Stimulated activated CD8-positive, alpha-beta memory T cell treated with anti-CD3 and anti-CD28 coated beads, Interleukin-7, amount 100 ng/mL, for 48 hours (primary cell): ENCODE measurements at places on chromosomes 5 and 9.

GRCh38 chr5:167730121-167730520, 561.3 kb upstream of the WWC1 start:
- DNase-seq, result no peak

DNA sequence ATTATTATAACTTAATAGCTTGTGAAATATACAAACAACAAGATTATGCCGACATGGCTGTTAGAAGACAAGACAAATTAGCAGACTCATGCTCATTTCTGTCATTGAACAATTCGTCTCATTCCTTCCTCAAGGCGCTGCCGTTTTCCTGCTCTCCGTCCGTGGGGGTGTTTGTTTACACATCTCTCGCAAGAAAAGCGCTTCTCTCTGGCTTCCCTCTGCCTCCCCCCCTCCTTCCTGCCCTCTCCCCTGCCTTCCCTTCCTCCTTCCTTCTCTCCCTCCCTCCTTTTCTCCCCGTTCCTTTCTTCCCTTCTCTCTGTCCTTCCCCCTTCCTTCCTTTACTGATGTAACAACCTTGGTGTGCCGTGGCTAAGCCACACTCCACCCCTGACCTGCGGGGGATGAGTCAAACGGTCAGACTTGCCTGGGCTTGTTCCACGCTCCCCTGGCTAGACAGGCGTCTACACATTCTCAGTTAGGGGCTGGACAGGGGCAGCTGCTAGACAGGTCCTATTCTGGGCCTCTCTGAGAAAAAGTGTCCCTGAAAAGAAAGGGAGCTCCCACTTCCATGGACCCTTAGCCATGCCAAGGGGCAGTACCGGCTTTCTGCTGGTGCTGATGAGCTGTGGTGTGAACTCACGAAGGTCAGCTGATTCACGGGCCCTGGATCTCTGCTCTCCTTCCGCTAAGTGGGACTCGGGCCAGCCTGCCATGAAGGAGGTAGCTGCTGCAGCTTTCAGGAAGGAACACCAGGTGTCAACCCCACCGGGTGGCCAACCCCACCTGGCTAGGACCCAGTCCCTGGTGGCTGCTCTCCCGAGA, 32.0 kb upstream of the SPTLC1 start:
- DNase-seq, result no peak

DNA sequence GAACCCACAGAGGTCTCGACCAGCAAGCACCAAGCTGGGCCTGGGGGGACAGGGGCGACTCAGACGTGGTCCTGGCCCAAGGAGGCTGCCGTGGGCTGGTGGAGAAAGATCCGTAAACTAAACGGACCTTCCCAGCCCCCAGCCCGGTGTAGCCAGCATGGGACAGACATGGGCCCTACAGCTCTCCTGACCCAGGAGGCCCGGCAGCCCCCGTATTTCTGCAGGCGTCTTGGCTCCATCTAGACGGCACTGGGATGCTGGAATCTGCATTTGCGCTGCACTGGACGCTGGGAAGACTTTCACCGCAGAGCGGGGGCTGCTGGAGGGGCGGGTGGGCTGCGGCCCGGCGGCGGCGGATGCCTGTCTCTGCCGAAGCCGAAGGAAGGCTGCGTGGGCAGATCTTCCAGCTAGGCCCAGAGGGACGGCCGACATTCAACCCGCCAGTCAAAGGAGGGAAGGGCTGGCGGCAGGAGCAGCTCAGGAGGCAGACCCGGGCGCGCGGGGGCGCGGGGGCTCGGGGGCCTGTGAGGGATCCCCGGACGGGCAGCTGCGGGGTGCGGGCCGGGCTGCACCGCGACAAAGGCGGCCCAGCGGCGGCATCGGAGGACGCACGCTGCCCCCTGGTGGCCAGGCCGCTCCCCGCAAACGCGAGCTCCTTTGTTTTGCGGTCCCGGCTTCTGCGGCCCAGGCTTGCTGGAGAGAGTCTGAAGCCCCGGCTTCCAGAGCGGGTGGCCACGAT, 266.2 kb downstream of the NSG2 start:
- peak; percentile 11 for DNase-seq

GRCh38 chr5:105940181-105940580, 1730.6 kb downstream of the EFNA5 start:
- DNase-seq, result no peak

- DNase-seq, result no peak
These were observed 66.3 kb upstream of the IL33 start for GRCh38 chr9:6149315-6149714.

DNA sequence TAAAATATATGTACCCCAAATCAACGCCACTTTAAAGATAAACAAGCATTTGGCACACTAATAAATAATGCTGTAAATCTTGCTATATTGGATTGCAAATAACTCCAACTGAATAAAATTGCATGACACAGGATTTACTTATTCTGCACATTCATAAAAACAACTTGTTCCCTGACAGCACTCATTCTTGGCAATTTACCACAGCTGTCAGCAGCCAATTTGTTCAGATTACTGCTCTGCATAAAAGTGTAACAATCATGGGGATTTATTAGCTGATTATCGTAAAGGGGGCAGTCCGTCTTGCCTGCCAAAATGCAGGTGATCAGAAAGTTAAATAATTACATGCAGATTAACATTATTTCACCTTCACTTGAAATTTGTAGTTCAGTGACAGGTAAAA, 285.3 kb downstream of the SLF1 start:
- DNase-seq, result no peak

- no peak for DNase-seq
These were observed 365.1 kb upstream of the PRR16 start for GRCh38 chr5:120098902-120099535.

DNA sequence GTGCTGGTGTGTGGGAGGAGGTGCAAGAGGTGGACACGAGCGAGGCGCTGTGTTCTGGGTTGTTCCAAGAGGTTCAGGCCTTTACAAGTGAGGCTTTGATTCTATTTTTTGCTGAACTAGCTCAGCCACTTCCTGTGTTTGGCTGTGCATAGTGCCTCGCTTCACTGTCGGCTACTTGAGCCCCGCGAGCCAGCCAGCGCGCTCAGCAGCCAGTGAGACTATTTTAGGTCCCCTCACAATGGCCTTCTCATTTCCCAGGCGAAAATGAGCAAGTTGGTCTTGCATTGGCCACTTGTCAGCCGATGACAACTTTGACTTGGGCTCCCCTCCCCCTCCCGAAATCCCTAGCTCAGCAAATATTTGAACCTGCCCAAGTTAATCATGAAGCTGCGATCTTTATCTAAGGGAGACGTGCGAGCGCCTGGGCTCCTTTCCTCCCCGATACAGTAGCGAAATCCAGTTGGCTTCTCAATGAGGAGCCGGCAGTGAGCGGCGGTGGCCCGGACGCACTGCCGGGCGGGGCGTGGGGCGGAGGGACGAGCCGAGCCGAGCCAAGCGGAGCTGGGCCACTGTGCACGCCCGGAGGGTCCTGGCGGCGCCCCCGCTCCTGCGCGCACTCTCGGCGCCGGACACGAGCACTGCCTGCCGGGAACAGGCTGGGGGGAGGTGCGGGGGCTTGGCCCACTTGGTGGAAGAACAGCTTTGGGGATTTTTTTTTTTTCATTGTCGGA, 72.6 kb downstream of the PIK3R1 start:
- no peak for DNase-seq

DNA sequence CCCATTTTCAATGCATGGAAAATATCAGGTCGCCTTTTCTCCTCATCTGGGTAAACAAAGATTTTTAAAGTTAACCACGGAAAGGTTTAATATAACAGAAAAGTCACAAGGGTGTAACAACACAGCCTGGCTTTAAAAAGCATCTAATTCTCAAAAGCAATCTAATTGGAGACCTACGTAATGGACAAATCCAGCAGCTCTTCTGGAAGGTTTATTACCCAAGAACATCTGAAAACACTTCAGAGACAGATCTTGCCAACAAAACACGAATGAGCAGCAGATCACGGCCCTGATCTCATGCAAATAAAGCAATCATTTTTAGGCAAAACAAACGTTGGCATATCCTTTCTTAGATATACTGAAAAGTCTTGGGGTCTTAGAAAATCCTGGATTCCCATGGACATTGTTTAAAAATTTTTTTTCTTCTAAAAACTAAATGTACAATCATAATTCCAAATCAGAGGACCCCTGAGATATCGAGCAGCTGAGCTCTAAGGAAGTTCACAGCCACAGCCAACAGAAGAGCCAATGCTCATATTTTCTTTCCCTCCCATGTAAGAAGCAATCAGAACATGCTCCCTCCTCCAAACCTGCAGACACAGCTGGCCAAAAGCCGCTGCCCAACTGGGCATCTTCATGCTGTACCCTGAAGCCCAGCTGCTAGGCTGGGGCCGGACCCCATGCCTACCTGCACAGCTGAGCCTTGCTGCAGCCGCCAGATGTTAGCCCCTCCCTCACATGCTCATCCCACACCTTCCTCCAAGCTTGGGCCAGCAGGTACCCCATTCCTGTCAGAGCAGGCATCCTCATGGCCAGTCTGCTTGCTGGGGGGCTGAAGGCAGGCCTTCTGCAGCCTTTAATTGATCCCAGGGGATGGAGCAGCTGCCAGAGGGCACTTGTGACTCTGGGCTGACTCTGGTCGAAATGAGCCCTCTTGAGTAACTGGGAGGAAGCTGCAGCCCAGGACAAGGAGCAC, 11.2 kb downstream of the ANKS6 start:
- no peak for DNase-seq

GRCh38 chr9:73701415-73702057, 549.9 kb downstream of the ANXA1 start:
- no peak for DNase-seq
